ENCODE measurements at places on chromosomes 7 and 10.

DNA sequence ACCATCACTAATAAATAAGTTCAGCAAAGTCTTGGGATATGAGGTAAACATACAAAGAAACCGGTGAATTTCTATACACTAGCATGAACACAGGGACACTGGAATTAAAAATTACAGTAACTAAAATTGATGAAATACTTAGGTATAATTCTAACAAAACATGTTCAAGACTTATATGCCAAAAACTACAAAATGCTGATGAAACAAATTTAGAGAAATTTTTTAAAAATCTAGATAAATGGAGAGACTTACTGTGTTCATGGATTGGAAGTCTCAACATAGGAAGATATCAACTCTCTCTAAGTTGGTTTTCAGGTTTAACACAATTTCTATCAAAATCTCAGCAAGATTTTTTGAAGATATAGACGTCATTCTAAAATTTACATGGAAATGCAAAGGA, 128.8 kb upstream of the RET start:
- DNase-seq = no peak

DNA sequence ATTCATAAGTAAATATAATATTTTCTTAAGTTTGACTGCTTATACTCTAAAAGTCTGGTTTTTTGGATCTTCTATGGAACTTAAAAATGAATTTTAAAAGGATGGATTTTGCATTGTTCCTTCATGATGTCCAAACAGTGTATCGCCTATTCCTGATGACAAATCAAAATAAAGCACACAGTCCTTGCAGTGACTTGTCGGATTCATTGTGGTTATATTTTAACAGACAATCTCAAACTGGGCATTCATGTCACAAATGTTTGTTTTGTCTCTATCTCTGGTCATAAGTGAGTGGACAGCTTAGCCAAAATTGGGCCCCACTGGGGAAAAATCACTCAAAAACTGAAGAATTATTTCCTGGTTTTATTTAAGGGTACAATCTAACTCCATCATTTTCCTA, 74.8 kb downstream of the LMBR1 start:
- no peak for DNase-seq

GRCh38 chr7:124201768-124202349, 169.0 kb upstream of the TMEM229A start:
- no peak for DNase-seq

GRCh38 chr10:124650820-124651401, 93.3 kb downstream of the FAM53B start:
- no peak for DNase-seq

- DNase-seq = no peak
These were observed 167.0 kb downstream of the FANK1 start for GRCh38 chr10:126063353-126063791.

GRCh38 chr7:157734676-157735640, 398.2 kb downstream of the DNAJB6 start:
- DNase-seq = no peak

GRCh38 chr10:14530465-14530864, 199.7 kb upstream of the FRMD4A start:
- DNase-seq = no peak

- no peak for DNase-seq
These were observed 569.3 kb upstream of the IGFBP3 start for GRCh38 chr7:46490406-46490805.

DNA sequence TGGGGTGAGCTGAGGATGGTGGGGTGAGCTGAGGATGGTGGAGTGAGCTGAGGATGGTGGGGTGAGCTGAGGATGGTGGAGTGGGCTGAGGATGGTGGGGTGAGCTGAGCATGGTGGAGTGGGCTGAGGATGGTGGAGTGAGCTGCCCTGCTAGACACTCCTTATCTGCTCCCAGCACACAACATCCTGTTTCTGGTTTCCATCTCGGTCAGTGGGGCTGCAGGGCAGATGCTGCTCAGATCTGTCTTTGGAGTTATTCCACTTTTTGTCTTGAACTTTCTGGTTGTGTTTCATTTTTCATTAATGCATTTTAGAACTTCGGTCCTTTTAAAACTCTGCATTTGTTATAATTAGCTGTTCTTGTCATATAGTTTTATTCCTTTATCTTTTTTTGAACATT, 67.9 kb upstream of the ANTXRL start:
- no peak for DNase-seq

DNA sequence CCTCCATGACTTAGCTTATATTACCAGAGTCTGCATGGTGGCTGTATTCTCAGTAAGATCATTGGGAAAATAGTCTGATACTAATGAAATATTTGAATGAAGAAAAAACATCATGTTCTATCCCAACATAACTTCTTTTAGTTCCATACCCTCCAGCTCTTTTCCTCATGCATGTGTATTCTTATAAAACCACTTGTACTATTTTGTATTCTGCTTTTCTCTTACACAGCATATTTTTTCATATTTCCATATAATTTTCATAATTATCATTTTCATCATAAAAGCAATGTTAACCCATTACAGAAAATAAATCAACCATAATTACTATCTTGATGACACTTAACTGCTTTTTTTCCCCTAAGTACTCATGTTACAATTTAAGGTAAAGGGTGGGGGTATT, 371.2 kb upstream of the LRGUK start:
- no peak for DNase-seq

DNA sequence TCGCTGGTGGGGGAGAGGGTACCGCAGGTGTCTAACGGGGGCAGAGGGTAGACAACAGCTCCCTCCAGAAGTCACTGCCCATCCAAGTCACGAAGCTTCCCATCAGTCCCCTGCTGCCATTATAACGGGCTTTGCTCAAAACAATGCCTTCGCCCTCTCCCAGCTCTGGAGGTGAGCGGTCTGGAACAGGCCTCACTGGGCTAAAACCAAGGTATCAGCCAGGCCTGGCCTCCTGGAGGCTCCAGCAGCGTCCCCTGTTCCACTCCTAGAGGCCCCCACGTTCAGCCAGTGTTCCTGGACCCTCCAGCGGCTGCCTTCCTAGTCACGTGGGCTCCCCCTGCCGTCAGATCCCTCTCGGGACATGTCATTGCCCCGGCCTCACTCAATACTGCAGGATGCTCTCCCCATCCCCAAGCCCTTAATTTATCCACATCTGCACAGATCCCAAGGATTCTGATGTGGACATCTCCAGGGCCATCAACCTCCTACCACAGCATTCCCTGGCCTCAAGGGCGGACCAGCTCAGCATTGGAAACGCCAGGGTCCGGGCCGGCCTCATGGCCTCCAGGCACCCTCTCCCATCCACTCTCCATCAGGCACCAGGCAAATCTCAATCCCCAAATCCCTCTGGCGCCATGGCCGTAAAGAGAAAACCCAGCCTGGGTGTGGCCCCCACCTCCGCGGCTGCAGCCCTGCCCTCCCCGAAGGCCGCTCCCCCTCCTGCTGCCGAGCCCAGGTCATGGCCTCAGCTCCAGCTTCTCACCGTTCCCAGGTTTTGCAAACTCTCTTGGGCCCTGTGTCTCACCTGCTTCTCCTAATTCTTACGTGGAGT, 104.1 kb upstream of the FAM20C start:
- DNase-seq = no peak

DNA sequence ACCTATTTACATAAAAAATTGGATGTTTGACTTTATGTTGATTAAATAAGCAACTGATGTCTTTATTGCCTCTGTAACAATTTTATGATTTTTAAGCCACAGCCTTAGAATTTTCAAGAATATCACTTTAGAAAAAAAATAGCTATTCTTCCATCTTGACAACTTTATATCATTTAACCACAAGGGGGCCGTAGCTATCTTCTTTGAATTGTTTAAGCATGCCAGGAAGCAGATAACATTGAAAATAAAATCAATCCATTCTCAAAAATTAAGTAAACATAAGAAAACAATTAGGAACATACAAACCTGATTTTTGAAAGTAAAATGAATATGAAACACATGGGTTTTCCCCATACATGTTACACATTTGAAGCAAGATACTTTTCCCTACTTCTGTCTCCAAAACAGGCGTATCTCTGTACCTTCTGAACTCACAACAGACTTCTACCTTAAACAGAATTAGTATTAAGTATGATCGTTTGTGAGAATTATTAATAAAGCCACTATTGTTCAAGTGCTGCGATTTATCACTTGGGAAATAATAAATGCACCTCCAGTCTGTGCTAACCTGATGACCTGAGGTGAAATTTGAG, 209.0 kb downstream of the CACNA2D1 start:
- DNase-seq = no peak

GRCh38 chr10:114332301-114333192, 71.8 kb downstream of the AFAP1L2 start:
- no peak for DNase-seq

DNA sequence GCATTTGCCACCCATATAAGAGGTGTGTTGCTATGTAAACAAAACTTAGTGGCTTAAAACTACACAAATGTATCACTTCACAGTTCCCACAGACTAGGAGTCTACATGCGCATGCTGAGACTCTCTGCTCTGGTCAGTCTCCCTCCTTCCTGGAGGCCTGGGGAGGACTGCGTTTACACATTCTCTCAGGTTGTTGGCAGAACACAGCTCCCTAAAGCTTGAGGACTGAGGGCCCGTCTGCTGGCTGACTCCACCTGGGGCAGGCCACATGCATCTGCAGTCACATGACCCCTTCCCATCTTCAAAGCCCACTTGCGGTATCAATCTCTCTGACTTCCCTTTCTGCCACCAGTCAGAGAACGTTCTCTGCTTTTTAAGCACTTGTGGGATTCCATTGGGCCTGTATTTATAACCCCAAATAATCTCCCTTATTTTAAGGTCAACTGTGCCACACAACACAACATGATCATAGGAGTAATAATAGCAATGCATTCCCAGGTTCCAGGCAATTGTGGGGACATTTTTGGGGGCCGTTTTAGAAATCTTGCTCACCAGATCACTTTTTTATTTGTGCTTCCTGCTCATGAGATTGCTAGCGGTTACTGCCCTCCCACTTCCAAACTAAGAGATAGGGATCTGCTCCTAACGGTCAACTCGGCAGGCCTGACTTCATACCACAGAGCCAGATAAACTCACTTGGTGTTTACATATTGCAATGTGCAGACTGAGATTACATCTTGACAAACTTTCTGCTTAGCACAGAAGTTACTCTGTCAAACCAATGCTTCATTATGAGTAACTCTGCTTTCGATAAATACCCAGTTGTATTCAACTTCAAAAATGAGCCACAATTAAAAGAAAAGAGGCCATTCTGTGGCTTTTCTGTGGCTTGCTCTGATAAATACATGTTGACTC, 96.3 kb downstream of the ALOX5 start:
- DNase-seq = no peak

DNA sequence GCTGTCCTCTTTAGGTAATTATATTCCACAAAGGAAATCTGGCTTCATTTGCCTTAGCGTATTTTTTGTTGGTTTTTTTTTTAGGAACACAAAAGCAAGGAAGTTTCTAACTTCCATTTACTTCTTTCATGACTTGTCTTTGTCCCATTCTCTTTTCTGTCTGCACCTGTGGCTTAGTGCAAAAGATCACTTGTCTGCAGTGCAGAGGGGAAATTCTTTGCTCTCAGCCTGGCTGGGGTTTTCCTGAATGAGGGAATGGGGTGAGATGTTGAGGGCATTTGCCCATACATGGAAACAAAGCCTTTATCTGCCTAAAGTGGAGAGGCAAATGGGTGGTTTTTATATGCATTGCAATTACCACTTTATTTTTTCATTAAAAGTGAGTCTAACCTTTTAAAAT, 361.1 kb upstream of the IGFBP3 start:
- DNase-seq = no peak

GRCh38 chr10:61883371-61884025, 18.0 kb upstream of the ARID5B start:
- no peak for DNase-seq

- DNase-seq = no peak
These were observed 132.9 kb upstream of the ANK3 start for GRCh38 chr10:60522617-60523016.

DNA sequence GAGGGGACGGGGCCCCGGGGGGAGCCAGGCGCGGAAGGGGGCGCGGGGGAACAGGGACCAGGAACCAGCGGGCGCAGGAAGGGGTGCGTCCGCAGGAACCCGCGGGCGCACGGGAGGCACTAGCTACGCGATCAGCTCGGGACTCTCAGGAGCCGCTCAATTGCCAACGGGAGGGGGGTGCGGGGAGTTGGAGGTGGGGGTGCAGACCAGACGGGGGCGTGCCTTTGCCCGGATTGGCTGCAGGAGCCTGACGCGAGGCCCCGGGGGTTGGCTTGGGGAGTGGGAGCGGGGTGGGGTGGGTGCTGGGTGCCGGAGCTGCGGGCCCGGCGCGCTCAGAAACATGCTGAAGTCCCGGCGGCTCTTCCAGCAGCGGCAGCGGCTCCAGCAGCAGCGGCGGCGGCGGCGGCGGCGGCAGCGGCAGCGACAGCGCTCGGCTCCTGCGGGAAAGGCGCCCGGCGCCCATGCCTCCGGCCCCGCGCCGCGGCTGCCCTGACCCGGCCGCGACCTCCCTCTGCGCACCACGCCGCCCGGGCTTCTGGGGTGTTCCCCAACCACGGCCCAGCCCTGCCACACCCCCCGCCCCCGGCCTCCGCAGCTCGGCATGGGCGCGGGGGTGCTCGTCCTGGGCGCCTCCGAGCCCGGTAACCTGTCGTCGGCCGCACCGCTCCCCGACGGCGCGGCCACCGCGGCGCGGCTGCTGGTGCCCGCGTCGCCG, at the start of gene ADRB1:
TSS of gene ADRB1 (plus strand) at position 335 of the 715 bp plus-strand sequence. CDS start at position 602, 267 bp downstream.
- DNase-seq = peak; percentile 92

DNA sequence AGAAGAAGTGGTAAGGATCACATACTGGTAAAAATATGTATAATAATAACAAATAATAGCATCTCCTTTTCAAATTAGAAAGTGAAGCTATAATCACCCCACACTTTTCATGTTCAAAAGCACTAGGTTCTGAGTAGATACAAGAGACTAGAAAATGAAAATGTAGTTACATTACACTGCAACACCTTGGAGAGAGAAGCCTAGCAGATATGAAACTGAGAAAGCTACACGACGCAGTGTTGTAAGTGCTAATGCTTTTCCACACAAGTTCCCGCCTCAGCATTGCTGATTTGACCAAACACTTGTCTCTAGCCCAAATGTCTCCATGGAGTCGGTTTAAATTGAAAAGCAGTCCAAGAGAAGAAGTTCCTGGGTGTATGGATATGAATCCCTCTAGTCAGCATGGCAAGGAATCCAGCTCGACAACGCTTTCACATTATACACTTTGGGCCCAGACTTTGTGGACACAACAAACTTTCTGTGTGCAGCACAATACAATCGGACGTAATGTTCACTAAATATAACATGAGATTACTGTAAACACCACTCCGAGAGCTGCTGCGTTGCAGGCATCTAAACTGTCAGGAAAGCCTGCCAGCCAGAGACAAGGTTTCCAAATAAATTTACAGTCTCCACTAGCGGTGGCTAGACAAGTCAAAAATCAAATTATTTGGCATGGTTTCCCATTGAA, 1.7 kb downstream of the PDE1C start:
- no peak for DNase-seq

GRCh38 chr10:100863433-100863832, 49.3 kb upstream of the SLF2 start:
- DNase-seq = no peak

GRCh38 chr7:8169171-8169570, 92.8 kb downstream of the ICA1 start:
- no peak for DNase-seq

DNA sequence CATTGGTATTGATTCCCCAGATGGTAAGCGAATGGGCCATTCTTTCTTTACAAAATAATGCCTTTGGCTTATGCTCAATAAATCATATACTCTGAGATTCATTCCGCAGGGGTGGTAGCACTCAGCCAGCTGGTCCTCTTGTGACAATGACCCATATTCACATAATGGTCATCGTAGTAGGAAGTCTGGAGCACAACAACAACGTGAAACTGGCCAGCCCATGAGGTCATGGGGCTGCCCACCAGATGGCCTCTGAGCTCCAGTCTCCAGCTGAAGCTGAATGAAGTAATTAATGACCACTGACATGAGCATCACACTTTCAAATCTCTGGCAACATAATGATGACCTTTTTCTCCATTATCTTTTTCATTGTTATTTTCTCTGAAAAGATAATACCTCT, 42.3 kb upstream of the SORCS1 start:
- DNase-seq = no peak

Measured in 8988T (cell line).